ENCODE measurements at places on chromosomes 3 and 15.

DNA sequence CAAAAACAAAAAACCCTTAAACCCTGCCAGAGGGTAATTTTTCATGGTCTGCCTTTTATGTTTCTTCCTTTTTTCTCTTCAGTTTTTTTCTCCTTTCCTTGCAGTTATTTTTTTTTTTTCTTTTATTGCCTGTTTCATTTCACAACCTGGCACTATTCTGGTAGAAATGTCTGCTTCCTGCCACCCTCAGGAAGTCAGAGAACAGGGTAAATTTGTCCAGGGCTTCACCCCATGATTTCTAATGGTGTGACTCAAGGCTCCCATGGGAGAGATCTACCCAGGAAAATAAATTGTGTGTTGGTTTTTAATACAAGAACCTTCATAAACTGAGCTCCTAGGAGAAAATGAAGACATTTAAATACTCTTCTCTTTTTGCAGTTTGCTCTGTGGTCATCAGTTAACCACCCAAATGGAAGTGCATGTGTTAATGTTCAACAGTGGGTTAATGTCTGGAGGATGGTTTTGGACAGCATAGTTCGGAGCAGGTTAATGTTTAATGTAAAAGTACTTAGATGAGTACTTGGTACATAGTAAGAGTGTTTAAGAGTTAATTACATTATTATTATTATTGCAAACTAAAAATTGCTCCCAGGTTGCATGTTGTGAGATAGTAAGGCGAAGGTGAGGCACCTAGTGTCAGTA is 45.9 kb downstream of the CGNL1 start:
- no peak for DNase-seq

DNA sequence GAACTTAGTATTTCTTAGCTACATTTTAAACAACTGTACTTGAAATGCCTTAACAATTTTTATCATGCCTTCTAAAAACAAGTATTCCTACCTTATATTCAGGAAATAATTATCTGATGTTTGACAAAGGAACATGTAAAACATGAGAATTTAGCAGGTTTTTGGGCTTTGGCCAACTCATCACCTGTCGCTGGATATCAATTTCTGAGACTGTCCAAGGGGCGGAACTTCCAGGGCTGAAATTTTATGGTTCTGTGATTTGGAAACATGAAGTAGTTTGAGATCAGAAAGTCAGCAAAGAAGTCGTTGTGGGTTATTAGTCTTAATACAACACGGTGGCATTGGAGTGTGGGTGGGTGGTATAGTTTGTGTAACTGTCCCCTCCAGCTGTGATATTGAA is 282.2 kb upstream of the LRRN1 start:
- DNase-seq, result no peak

DNA sequence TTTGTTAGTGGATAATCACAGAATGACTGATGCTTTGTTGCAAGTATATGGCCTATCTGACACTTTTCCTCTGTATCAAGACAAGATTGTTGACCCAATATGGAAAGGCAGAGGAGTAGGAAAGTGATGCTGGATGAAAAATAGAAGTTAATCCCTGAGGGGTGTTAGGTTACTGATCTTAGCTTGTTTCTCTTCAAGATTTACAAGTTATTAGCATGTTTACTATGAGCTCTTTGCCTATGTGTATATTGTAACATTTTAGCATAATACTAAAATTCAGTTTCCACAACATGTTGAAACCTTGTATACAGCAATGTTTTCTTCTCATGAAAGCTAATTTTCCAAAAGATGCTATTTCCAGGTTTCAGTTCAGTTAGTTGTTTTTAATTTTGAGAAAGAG is 120.4 kb upstream of the CCNL1 start:
- DNase-seq, result no peak

GRCh38 chr15:63509955-63510940 is 5.9 kb downstream of the USP3 start:
- no peak for DNase-seq

- DNase-seq, result no peak
These were observed 1026.6 kb downstream of the ROBO1 start for GRCh38 chr3:78741066-78741645.

GRCh38 chr15:68334661-68335124 is 57.1 kb downstream of the FEM1B start:
- DNase-seq, result no peak

DNA sequence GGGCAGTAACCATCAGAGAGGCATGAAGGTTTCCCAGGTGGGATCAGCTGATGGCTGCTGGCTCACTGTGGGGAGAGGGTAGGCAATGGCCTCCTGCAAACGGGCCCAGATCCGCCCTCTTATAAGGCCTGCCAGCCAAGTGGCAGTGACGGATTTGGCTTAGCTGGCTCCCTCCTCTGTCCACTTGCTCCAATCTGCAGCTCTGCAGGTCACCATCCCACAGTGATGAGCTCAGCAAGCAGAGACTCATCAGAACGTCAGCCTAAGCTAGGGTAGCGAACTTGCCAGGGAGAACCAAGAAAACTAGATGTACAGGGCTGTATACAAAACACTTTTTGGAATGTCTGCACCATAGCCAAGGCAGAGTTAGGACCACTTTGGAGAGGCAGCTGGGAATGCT is 62.8 kb upstream of the DCLK3 start:
- no peak for DNase-seq

All from GM12892 (cell line).